ENCODE measurements at places on chromosomes 3 and 15.
A peak's percentile ranks its signal among the peaks of the same experiment; 100 is the strongest.

DNA sequence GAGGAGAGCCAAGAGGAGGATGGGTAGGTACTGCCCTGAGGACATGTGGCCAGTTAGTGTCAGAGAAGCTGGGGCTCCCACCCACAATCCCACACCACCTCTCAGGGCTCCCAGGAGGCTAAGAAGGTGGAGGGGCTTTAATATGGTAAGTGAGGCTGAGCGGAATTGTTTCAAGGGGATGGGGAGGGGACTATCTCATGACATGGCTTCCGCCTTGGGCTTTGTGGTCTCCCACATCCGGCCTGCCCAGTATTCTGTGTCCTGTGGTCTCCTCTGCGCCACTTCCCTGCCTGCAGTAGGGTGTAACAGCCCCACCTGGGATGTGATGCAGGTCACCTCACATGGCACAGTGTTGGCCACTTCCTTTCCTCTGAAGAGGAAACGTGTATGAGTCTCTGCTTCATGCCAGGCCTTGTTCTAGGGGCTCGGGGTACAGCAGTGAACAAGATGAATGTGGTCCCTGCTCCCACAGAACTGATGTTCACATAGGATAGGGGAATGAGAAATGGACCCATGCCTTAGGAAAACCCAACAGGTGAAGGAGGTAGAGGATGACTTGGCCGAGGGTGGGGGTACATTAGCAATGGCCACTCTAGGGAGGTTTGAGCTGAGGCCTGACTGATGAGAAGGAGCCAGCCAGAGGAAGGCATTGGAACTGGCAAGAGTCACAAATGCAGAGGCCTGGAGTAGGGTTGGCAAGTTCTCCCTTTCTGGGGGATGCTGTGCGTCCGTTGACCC lies 3.2 kb downstream of the NEIL1 start:
- DNase-seq, result no peak

GRCh38 chr15:72911626-72912025 lies 128.1 kb upstream of the ADPGK start:
- no peak for DNase-seq

GRCh38 chr15:69852916-69853315 lies 244.8 kb downstream of the TLE3 start:
- DNase-seq, result no peak

- DNase-seq, result no peak
These were observed 114.7 kb upstream of the TLE3 start for GRCh38 chr15:70212286-70212962.

DNA sequence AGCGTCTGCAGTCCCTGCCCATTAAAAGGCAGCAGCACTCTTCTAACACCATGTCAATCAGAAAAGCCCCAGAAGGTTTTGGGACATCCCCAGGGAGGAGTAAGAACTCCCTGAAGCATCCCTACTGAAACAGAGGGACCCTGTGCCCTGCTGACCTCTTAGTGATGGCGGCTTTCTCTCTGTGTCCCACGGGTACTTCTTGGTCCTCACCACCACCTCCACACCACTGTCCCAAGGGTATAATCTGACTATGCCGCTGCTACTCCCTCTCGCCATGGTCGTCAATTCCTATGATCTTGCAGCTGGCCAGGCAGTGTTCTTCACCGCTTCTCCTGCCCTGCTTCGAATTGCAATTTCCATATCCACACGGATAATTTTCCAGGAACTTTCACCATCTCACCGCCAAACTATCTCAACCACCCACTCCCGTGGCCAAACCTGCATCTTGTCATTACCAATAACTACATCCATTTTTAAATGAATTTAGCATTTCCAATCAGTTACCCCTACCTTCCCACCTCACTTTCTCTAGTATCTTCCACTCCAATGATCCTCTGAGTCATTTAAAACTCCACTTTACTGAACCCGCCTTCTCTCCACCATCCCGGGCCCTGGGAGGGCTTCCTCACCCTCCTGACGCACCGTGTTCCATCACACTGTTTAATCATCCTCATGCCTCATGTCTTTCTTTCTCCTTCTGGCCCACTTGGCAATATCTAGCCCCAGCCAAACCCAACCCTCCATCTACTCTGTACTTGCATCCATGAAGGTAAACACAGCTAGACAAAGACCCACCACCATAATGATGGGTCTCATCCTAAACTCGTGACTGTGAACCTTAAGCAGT lies 23.7 kb downstream of the PRR23E start:
- DNase-seq, result no peak

- no peak for DNase-seq
These were observed 1102.2 kb downstream of the IGSF11 start for GRCh38 chr3:117932441-117932840.

- DNase-seq, result no peak
These were observed 3.4 kb upstream of the MEIS2 start for GRCh38 chr15:37103475-37104423.

- no peak for DNase-seq
These were observed 856.4 kb upstream of the ALCAM start for GRCh38 chr3:104510131-104510849.

DNA sequence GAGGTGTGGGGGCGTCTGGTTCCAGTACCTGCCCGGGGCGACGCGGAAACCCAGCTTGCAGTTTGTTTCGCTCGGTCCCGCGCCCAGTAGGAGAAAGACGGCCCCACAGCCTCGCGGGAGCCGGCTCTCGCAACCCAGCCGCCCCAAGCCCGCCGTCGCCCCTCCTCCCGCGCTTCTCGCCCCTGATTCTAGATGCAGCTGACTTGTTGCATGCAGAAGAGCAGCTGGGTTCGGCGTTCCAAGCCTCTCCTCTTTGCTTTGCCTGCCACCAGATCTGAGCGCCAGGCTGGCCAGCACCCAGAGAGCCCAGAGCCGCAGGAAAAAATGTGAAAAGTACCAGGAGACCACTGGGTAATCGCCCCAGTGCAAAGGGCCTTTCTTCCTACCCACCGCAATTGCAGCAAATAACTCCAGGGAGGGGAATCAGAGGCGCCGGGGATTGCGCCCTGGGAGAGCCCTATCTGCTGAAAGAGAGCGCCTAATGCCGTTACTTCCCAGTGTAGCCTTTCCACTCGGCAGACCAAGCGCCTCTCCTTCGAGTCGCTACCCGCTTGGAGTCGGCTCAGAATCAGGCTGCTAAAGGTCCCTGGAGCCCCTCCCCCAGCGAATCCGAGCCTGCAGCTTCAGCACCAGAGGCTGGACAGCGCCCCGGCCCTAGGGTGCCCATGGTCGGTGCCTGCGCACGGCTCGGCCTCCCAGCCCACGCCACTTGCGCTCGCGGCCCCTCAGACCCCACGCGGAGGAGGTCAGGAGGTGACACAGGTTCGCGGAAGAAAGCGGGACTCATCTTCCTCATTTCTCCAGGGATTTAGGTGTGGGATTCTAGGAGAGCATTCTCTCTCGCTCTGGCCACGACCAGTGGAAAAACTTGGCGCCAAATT lies 15.7 kb upstream of the AEN start:
- DNase-seq, result no peak

DNA sequence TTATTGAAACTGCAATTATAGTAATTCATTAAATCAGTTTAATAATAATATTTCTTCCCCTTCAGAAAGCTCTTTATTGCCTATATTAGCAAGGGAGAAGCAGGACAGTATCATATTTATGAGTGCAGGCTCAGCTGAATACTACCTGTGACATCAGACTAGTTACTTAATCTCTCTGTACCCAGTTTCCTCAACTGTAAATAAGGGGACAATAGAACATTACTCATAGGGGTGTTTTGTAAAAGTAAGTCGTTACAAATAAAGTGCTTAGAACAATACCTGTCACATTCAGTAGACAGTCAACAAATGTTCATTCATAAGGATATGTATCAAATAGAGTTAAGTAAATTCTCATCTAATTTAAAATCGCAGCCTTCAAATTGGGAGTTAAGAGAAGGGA lies 12.1 kb upstream of the VPS39 start:
- no peak for DNase-seq

DNA sequence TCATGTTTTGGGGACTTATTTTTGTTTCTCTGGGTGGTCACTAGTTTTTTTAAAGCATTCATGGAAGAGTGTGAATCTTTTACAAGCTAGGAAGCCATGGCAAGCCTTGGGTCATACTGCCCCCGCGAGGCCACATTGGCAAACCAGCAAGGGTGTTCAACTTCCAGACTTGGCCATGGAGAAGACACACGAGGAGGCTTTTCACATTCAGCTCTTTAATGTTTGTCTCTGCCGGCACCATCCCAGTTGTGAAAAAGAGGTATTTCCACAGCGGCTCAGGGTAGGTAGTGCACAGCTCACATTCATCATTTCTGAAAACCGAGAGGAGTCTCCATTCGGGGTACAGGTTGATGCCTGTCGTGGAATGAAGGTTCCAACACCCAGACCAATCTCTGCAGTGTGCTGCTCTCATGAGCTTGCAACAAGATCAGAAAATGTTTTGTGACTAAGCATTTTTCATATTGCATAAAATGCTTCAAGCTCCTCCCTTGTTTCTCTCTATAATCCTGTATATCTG lies 7.7 kb downstream of the CCR5 start:
- peak; percentile 13 for DNase-seq

GRCh38 chr3:190359813-190360212 lies 28.1 kb upstream of the CLDN16 start:
- DNase-seq, result no peak

DNA sequence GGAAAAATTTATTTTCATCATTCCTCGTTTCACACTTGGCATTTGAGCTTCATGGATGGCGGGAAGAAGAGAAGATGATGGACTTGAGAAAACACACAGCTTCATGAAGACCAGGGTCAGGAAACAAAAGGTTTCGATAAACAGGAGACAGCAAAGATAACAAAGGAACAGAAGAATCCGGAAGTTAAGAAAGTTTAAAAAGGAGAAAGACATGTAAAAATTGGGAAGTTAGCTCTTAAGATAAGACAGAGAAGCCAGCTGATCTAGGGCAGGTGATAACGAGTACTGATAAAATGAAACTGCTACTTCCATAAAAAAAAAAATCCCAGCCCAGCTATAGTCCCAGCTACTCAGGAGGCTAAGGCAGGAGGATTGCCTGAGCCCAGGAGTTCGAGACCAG lies 23.9 kb downstream of the IL5RA start:
- no peak for DNase-seq

- DNase-seq, result no peak
These were observed 130.4 kb downstream of the PPM1L start for GRCh38 chr3:160886421-160886820.

- DNase-seq, result no peak
These were observed 239.3 kb downstream of the CPNE4 start for GRCh38 chr3:131795390-131796090.

DNA sequence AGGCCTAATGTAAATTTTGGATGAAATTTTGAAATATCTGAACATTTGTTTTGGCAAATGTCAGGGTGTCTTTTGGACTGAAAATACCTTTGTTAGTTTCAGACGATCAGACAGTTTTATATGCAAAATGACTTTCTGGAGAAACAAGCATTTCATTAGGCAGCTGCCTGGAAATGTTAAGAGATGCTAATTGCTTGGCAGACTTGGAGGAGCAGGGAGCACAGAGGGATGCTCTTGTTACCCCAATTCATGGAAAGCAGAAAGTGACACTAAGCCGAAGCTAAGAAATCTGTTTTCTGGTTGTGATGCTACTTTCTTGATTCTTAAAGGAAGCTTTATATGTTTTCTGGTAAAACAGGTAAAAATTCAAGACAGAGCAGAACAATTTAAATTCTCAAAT lies 204.3 kb upstream of the GBE1 start:
- DNase-seq, result no peak

DNA sequence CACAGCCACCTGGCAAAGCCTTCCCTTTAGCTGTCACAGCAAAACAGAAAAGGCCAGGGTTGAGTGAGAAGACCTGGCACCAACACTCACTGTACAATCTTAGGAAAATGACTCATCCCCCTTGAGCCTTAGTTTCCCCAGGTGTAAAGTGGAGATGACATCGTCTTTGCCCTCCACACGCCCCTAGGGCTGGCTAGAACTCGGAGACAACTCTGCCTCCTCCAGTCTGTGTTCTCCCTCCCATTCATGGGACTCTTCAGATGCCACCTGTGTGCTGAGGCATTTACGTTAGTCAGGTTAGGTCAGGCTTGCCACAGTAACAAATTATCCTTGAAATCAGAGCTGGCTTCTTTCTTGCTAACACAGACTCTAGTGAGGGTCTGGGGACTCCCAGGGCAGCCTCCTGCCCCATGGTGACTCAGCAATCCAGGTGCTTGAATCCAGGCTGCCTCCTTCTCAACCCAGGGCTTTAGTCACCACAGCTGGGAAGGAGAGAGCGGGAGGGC lies 252.6 kb downstream of the PLCL2 start:
- no peak for DNase-seq

DNA sequence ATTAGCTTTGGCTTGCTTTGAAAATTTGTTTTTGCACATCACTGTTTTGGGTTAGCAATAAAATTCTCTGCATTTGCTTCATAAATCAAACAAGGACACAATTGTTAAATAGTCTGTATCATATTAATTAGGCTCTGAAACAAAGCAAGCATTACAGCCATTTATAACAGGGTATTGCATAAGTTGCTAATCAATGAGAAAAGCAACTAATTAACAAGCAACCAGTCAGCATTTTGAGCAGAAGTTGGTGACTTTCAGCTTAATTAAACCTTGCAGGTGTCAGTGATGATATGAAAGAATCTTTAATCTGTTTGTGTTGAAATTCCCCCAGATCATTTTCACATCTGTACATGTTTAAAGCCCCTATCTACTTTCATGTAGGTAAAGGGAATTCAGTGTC lies 495.1 kb downstream of the IL5RA start:
- DNase-seq, result no peak

DNA sequence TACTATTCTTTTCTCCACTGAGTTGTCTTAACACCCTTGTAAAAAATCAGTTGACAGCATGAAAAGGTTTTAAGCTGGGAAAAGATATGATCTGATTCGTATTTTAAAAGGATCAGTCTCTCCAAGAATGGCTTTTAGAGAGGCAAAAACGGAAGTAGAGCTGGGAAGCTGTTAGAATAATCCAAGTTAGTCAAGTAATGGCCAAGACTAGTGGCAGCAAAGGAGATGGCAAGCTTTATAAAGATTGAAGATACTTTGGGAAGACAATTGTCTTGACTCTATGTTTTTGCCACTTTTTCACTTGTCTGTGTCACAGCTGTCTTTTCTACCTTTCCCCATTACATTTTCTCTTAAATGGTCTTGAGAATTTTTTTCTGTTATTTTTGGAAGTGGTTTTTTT lies 243.5 kb upstream of the MANF start:
- no peak for DNase-seq

GRCh38 chr3:149473357-149474249 lies 894 bp upstream of the TM4SF4 start:
- DNase-seq, result no peak

DNA sequence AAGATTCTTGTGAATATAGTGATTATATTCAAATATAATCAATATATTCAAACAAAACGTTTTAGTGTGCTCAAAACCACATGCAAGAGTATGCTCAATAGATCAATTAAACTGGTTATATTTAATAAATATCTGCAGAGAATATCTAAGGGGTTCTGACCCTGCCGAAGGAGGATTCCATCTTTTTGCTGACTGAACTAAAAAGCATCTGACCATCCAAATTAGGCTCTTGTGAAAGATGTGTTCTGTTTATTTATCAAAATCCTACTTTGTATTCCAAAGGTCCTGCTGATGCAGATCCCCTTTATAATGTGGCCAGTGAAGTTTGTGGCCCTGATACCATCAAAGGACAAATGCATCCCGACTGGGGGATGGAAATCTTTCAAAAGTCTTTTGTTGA lies 41.8 kb upstream of the ARPIN start:
- DNase-seq, result no peak

GRCh38 chr15:54687628-54688027 lies 509.1 kb downstream of the RSL24D1 start:
- DNase-seq, result no peak
